Stimulated activated CD8-positive, alpha-beta memory T cell treated with anti-CD3 and anti-CD28 coated beads, Interleukin-4, amount 100 ng/mL, for 48 hours (primary cell): ENCODE measurements at places on chromosomes 16 and 17.

- no peak for DNase-seq
Observed at GRCh38 chr17:76805319-76805718, 62.9 kb upstream of the MGAT5B start.

- no peak for DNase-seq
Observed at GRCh38 chr17:30196504-30196903, 39.0 kb downstream of the SLC6A4 start.

GRCh38 chr16:11175106-11175786, 80.8 kb downstream of the SOCS1 start:
- no peak for DNase-seq

DNA sequence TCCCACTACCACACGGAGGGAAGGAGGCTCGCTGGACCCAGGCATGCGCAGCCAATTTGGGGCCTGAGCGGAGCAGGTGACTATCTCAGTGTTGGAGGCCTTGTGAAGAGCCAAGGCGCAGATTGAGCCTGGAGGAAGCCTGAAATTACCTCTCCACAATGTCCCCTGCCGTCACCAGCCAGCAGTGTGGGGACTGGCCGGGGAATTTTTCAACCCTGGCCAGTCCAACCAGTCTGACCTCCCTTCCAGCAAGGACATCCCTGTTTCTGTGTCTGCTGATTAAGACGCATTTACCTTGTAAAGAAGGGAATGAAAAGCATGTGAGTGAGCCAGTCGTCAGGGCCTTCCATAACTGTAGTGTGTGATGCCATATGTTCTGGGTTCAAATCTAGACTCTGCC, 198.1 kb upstream of the IRX3 start:
- DNase-seq = no peak

DNA sequence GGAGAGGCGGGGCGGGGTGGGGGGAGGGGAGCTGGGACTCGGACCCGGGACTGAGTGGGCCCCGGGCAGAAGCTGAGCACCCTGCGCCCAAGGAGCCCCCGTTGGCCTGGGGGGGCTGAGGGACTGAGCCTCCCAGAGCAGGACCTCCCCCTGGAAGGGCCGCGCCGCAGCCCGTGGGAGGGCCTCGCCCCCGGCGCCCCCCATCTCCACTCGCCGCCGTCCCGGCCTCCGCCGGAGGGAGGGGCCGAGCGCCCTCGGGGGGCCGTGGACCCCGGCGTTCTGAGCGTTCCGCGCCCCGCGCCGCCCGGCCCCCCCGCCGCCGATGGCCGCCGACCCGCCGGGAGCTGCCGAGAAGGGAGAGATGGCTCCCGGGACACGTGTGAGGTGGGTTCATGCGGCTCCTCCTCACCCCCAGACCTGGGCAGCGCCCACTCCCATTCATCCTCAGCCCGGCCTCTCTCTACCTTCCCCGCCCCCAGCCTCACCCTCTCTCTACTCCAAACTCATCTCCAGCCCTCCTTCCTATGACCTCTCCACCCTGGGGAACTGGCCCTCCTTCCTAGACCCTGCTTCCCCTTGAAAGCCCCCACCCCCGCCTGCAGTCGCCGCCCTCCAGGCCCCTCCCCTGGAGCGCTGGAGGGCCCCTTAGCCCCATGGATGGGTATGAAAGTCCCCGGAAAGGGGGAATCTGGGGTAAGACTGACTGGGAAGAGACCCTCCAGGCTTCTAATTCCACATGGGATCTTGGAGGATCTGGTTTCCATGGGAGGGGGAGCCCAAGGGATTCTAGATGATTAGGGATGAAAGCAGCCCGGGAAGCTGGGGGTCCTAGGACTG, 922 bp downstream of the FBXL19 start:
- peak; percentile 40 for DNase-seq

- peak; percentile 62 for DNase-seq
Observed at GRCh38 chr17:16352667-16353316, 477 bp downstream of the CENPV start.

DNA sequence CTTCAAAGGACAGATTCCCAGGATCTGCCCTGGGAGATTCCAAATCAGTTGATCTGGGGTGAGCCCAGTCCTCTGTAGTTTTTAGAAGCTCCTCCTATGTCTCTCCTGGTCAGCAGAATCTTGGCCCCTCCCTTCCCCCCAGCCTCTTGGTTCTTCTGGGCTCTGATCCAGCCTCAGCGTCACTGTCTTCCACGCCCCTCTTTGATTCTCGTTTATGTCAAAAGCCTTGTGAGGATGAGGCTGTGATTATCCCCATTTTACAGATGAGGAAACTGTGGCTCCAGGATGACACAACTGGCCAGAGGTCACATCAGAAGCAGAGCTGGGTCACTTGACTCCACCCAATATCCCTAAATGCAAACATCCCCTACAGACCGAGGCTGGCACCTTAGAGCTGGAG, 840 bp upstream of the CDH5 start:
- DNase-seq = no peak

GRCh38 chr17:69492410-69493071, 78.0 kb downstream of the MAP2K6 start:
- DNase-seq = no peak

- no peak for DNase-seq
Observed at GRCh38 chr16:24935336-24935735, 79.8 kb downstream of the ARHGAP17 start.

DNA sequence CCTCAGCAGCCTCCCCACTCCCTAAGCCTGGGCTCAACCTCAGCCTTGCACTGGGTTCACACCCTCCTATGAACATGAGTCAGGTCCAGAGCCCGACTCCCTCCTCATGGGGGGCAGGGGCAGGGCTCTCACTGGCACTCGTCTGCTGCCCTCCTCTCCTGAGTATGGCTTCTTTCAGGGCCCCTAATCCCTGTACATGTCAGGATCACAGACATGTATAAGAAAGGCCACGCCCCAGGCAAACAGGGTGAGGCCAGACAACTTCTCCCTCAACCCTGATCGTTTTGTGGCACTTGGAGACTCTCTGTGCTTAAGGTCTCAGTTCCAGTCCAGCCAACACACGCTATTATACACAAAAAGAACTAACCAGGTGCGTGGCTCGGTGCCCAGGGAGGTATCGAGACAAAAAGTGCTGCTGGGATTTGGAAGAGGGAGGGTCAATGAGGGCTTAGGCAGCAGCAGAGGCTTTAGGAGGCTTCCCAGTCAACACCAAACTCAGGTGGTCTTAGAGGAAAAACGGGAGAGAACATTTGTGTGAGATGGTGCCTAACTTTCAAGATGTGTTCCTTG, 45.2 kb downstream of the CMTM3 start:
- DNase-seq = no peak

DNA sequence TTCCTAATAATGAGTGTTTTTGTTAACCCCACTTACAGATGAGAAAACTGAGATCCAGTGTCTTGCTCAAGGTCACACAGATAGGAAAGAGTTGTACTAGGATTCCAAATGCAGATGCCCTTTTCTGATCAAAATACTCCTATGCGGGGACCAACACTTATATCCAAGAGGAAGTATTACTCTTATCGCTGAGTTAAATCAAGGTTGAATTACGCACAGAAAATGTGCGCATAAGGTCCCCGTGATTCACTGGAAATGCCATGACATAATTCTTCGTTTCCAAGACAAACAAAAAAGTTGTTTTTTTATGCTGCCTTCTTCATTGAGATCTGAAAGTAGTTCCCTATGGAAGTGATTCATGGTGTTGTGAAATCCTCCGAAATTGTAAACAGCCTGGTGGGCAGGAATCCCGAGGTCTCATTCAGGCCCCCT, 463.8 kb upstream of the HSBP1 start:
- no peak for DNase-seq

DNA sequence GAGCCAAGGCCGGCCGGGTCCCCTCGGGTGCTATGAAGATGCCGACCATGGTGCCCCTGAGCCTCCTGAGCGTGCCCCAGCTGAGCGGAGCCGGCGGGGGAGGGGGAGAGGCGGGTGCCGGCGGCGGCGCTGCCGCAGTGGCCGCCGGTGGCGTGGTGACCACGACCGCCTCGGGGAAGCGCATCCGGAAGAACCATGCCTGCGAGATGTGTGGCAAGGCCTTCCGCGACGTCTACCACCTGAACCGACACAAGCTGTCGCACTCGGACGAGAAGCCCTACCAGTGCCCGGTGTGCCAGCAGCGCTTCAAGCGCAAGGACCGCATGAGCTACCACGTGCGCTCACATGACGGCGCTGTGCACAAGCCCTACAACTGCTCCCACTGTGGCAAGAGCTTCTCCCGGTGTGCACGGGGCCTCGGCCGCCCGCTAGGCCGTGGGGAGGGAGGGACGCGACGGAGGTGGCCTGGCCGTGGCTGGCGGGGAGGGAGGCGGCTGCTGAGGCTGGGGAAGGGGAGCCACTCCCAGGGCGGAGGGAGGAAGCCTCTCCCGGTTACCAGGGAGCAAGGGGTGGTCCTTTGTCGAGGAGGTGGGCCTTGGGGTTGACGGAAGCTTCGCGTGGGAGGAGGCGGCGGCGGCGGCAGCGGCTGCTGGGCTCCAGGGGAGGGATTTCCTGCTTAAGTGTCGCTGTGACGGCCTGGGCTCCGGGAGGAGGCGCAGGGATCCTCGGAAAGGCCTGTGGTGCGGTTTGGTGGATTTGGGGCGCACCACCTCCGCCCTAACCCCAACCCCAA, 1.3 kb downstream of the MAZ start:
- peak; percentile 93 for DNase-seq

GRCh38 chr16:89687092-89687940, 827 bp downstream of the CDK10 start:
- peak; percentile 37 for DNase-seq

GRCh38 chr17:39225308-39225958, at the start of gene STAC2:
Gene STAC2 (minus strand): TSS chr17:39225945. CDS start chr17:39225502, 443 bp downstream.
- DNase-seq = no peak

GRCh38 chr16:80948886-80949493, 57.7 kb downstream of the CMC2 start:
- peak; percentile 79 for DNase-seq

GRCh38 chr17:48561884-48562810, 16.0 kb downstream of the HOXB4 start:
- no peak for DNase-seq

DNA sequence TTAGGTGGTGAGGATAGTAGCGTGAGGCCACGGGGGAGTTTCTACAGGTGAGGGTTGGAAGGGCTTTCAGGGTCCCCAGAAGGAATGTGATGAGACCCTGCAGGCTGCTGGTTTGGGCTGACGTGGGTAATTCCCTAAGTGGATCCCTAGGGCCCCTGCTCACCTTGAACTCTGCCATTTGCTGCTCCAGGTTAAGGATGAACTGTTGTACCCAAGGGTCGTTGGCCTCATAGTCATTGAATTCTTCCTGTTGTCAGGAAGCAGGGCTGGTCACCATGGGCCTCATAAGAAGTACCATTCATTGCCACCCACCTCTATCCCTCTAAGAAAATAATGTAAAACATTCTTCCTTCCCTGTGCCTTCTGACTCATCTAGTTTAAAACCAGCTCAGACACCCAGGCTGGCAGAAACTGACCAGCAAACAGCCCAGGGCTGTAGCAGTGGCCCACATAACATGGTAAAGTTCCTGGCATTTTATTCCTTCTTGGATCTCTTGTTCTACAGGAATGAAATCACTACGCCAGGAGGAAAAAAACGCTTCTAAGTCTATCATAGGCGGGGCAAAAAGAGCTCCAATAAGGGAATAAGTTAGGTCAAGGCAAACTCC, 27.6 kb downstream of the FCSK start:
- no peak for DNase-seq
